Stimulated activated CD4-positive, alpha-beta T cell treated with anti-CD3 and anti-CD28 coated beads, Interleukin-1b, Interleukin-23, amount 100 ng/mL, for 24 hours (primary cell): ENCODE measurements at places on chromosomes 3 and 15.

- no peak for DNase-seq
Measured at GRCh38 chr15:34837246-34838016, 42.1 kb upstream of the ACTC1 start.

- DNase-seq, result no peak
Measured at GRCh38 chr15:91782221-91782620, 71.3 kb upstream of the SLCO3A1 start.

DNA sequence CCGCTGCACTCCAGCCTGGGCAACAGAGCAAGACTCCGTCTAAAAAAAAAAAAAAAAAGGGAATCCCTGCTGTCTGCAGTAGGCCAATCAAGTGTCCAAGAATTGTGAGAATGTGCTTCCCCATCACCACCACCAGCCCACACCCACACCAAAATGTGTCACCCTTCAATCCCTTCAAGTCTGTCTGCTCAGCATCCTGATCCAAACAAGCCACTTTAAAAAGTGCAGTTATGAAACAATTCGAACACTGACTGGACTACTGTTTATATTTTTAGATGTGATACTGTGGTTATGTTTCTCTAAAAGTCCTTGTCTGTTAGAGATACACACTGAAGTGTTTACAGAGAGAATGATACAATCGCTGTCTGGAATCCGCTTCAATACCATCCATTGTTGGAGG is 78.1 kb upstream of the CGNL1 start:
- no peak for DNase-seq

- no peak for DNase-seq
Measured at GRCh38 chr3:81531263-81531662, 230.2 kb downstream of the GBE1 start.
